ENCODE measurements at places on chromosomes 2 and 18. TPM values are rescaled to one million over a fixed set of nuclear protein-coding genes. Genes with fewer than 3 reads are reported as not detected.
A peak's percentile ranks its signal among the peaks of the same experiment; 100 is the strongest.

Gene SERPINB12
- not detected for polyA plus RNA-seq

Gene HOXD3
- not detected for polyA plus RNA-seq

Gene TNFAIP6
- 28.5 TPM for polyA plus RNA-seq

Gene ARPC2
- polyA plus RNA-seq: 778 TPM

DNA sequence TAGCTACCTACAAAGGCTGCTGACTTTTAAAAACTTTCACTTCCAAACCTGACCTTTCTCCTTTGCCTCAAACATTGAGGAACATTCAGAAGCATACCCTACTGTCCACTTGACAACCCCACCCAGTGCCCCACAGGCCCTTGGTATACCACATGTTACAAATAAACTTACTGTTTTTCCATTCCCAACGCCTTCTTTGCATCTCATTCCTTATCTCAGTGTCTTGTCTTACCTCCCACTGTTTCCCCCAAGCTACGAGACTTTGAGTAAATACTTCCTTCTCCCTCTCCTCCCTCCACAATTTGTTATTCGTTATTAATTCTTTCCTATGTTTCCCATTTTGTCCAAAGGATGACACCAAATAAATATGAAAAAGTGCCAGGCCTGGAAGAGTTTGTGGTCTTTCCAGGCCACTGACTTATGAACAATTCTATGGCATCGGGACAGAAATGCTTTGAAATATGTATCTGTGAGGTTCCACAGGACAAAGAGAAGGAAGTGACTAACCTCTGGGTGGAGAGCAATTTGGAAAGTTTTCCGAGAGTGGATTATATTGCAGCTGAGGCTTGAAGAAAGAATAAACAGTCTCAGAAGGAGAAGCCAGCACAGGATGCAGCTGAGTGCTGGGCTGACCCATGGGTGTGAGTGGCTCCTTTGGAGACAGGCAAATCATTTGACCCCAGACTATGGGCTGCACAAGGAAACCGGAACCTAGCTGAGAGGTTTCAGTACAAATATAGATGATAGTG lies 409.0 kb downstream of the LPIN1 start:
- peak; percentile 95 for DNase-seq

DNA sequence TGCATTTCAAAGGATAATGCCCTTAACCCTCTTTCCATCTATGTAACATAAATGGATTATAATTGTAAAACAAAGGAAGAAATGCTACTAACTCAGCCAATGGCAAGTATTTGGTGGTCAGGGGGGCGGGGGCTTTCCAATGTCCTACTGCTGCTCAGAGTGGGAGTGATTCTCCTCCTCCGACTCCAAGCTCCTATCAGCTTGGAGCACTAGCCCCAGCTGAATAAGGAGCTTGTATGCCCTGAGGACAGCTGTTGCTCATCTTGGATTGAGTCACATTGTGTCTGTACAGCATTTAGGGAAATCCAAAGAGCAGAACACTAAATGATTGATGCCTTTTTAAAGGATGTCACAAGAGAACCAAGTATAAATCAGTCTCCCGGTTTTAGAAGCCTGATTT lies 105.6 kb upstream of the ZNF521 start:
- peak; percentile 7 for DNase-seq

GRCh38 chr2:51027968-51028367 lies 4.0 kb downstream of the NRXN1 start:
- no peak for DNase-seq

- peak; percentile 76 for DNase-seq
Observed at GRCh38 chr2:117835990-117836760, 21.7 kb downstream of the DDX18 start.

DNA sequence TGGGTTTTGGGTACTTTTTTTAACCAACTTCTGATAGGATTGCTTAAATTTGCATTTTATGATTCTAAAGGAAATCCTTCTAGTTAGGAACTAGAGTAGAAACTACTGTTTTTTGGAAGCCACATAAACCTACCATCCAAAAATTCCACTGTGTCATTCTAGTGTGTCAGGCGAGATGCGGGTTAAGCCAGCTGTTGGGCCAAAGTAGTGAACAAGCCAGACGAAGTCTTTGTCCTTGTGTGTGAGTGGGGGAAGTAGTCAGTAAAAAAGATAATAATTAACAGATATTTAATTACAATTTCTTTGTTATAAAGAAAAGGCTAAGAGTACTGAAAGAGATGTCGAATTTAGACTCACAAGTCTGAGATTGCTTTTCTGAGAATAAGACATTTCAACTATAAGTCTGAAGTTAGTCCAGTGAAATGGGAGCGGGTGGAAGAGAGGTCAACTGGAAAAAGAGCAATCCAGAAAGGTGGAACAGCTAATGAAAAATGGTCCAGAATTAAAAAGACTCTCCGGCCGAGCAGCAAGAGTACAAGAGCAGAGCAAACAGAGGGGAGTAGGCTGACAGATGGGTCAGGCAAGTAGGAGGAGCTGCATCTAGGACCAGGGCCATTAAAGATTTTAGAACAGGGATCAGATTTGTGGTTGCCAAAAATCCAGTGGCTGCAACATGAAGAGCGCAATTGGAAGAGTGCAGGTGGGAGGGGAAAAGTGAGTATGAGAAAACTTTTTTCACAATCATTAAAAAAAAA lies 1.5 kb downstream of the EPB41L5 start:
- no peak for DNase-seq

DNA sequence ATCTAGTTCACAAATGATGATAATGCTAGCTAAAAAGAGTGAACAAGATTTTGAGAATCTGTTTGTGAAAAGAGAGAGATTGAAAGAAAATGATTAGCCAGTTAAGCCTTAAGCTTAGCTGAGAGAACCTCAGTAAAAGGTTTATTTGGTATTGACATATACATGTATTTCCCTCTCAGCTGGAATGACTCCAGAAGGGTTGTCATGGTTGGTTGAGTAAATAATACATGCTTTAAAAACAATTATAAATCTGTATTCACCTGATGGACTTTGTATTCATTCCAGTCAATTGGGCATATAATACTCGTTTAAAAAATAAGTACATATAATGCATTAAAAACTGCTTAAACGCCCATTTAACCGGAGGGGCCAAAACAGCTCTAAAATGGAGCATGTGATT lies 181.4 kb downstream of the GRB14 start:
- no peak for DNase-seq
